Bronchus fibroblast of lung (primary cell): ENCODE measurements at places on chromosomes 5 and 9. TPM values are rescaled to one million over a fixed set of nuclear protein-coding genes. Genes with fewer than 3 reads are reported as not detected.

The MYO10 gene
- total RNA-seq, result 15.6 and 16.8 TPM in 2 replicates

The ADGRD2 gene
- not detected in 2 replicates for total RNA-seq

The GDA gene
- total RNA-seq, result under 0.01 and 0.34 TPM in 2 replicates

The AQP3 gene
- 2.4 and 3.5 TPM in 2 replicates for total RNA-seq
